GM12892 (cell line): ENCODE measurements at places on chromosomes 12 and 14.

- DNase-seq, result no peak
Measured at GRCh38 chr14:95363468-95363954, 43.8 kb upstream of the CLMN start.

DNA sequence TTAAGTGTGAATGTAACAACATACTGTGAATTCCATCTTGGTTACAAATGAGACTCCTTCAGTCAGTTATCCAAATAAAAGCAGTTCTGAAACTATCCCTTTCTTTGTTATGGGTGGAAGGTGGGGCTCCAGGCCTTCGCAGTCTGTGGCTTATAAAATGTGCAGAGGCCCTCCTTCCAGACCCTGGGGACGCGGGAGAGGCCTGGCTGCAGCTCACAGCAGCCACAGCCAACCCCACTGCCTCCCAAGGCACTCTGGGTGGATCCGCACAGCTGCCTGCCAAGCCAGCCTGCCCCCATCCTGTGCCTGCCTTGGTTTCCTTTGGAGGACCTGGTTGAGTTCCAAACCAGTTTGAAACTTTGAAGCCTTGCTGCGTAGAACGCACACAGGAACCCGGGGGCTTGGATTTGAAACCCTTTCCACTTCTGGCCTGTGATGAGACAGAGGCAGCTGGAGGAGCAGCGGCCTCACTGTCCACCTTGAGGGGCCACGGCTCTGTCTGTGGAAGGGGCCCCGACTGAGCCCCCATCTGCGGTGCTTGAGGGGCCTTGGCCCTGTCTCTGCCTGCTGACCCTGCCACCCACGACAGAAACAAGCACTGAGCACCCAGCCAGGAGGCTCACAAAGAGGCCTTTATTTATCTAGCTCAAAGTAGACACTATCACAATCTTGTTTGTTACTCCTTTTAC, 30.4 kb downstream of the CCNK start:
- no peak for DNase-seq

DNA sequence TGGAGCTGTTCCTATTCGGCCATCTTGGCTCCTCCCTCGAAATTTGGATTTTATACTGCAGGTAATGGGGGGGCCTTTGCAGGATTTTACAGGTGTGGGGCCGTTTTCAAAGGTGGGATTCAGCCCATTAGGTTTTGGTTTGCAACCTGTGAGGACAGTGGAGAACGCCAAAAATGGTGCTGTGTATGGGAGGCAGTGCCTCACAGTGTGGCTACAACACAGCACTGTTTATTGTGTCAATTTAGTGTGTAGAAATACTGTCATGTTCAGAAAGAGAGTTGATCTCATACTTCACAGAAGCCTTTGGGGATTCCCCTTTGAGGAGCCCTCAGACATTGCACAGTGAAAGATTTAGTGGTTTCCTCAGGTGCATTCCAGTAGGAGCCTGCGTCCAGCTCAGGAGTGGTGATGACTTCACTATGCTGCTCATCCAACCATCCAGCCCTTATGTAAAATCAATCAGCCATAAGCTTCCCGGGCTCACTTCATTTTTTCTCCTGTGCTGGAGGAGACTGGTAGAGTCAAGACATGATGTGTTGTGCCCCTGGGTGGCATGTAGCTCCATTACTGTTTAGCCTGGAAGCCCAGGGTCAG, 92.7 kb upstream of the PRMT8 start:
- DNase-seq, result no peak

GRCh38 chr14:67599698-67600561, at the start of gene PIGH:
Gene PIGH, minus strand, starts transcription at chr14:67600268. Its CDS starts 65 bp downstream, at chr14:67600203.
- peak; percentile 92 for DNase-seq

DNA sequence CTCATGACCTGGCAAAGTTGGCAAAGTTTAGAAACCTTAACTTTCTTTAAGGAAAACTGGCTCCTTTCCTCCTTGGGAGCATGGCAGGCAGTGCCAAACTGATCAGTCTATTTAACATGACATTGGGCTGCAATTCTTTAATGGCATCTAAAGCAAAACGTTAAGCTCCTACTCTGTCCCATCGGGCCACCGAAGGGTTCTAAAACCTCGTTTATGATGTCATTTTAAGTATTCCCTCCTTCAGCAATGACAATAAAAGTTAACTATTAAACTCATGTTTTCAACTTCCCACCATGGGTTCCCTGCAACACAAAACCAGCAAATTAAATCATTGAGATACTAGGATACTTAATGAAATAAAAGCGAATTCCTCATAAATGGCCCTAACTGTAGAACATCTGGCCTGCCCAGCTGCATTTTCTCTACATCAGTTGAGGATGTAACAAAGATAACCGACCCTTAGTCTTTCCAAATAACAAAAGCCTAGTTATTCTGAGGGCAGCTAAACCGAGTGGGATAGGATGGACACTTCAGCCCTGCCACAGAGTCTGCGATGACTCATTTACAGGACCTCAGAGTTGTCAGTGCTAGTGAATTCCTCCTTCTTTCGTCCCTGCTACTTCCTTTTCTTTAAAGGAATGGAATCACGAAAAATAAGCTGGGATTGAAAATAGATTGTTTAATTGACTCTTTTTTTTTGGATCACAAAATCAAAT, 34.5 kb upstream of the RIC8B start:
- no peak for DNase-seq

DNA sequence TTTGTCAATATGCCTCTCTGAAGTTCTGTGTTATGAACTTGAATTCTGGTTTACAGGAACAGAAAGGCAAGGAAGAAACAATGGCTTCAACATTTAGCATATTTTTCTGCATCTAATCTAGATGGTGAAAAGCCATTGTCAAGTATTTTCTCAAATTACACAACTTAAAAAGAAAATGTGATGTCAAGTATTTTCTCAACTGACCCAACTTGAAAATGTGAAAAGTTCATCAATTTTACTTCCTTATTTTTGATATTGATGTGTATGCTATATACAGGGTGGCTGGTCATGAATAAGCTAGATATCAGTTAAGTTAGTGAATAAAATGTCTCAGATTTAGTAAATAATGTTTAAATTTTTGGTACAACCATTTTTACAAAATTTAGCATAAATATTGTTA, 196.7 kb downstream of the ALX1 start:
- DNase-seq, result no peak

DNA sequence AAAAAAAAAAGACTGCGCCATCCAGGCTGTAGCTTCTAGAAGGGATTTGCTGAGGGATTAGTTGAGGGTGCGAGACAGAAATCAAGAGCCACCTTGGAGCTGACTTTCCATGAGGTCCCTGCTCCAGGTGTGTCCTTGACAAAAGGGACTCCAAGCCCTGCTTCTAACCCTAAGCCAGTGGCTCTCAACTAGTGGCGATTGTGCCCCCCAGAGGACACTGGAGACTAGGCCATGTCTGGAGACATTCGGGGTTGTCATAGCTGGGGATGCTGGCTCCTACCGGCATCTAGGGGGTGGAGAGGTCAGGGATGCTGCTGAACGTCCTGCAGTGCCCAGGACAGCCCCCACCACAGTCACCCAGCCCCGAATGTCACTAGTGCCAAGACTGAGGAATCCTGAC, 40.6 kb downstream of the SPRING1 start:
- peak; percentile 27 for DNase-seq

DNA sequence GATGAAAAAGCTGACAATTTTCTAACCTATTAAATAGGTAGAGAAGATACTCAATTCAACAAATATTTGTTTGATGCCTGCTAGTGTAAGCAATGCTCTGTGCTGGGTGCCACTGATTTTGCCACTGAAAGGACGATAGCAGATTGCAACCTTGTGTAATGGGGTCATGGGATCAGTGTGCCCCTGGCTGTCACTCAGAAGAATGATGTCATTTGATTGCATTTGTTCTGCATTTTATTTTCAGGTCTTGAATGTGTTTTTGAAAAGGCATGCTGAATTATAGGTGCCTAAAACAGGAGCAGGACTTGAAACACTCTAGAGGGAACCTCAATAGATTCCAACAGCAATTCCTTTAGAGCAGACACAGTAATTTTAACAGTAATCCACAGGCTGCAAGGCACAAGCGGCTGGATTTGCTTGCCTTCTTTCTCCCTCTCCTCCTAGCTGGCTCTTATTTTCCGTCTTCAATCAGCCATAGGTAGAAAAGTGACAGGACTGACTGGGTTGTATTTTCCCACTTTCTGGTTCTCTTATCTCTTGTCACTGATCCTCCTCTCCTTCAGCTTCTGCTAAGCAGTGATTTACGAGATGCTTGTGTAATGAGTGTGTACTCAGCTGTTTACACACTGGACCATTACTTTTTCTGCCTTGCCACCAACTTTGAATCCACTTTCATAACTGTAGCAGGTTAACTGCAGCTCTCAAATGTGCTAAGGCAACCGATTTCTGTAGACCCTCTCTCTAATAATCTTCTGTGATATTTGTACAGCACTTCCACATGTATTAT, 4.1 kb downstream of the PLXNC1 start:
- no peak for DNase-seq

GRCh38 chr14:33788161-33788560, 162.7 kb downstream of the EGLN3 start:
- no peak for DNase-seq

DNA sequence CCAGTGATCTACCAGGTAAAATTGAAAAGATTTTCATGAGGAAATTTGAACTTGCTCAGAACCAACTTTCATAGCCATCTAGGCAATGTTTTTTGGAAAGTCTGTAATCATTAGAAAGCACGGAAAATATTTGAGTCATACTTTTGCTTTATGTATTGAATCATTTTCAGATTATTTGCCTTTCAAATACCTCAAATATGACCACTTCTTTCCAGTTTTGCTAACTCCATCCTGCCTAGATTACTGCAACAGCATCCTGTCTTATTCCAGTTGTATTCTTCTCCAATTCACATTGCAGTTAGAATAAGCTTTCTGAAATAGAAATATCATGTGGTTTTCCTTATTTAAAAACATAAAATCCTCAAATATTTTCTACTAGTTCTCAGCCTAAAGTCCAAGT, 239.8 kb upstream of the FAR2 start:
- DNase-seq, result no peak

DNA sequence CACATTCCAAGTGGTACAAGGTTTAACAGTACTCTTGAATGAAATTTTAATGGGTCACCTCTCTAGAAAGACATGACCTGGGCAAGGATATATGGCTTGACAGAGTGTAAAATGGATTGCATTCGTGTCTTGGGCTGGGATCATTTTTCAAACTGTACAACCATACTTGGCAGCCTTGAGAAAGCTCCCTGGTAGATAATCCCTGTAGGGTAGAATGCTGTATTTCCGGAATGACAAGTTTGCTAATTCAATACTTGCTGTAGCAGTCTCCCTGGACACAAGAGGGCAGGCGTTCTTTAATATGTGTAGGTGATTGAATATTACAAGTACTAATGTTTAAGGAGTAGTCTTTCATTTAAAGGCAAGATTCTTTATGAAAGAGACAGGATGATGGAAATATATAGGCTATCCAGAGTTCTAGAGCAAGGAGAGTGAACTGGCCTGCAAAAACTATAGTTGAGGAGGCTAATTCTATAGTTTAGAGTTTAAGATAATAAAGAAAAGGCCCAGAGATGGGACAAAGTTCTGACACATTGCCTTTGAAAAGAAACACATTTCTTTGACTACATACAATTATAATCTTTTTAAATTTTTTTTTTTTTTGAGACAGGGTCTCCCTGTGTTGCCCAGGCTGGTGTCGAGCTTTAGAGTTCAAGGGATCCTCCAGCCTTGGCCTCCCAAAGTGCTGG, 53.4 kb downstream of the PLBD1 start:
- peak; percentile 17 for DNase-seq
